ENCODE measurements at places on chromosomes 2 and 18. TPM values are rescaled to one million over a fixed set of nuclear protein-coding genes. Genes with fewer than 3 reads are reported as not detected.

CIB4 gene
- not detected for total RNA-seq

ALPI gene
- not detected for total RNA-seq

SPATA3 gene
- total RNA-seq, result not detected

GAL3ST2 gene
- total RNA-seq, result not detected

EPC2 gene
- 20.9 TPM for total RNA-seq

FER1L5 gene
- not detected for total RNA-seq
